ENCODE measurements at places on chromosomes 6 and 20.

GRCh38 chr6:109743739-109744138 is 52.6 kb downstream of the FIG4 start:
- DNase-seq: peak; percentile 15

DNA sequence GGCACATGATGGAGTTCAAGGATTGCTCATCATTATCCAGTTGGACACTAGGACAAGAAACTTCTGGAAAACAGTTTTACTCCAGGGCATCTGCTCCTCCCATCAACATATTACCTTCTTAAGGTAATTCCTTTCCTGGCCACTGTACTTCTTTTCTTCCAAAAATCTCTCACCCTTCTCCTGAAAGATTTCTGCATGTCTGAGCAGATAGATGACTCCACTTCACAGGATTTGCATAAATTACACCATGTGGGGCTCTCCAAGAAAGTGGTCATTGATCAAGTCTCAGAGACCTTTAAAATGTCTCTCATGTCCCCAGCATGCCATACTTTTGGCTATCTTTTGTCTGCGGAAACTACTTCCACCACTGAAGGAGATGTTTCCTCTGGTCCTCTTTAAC is 103.2 kb upstream of the TNFAIP3 start:
- DNase-seq: no peak

- DNase-seq: no peak
Measured at GRCh38 chr20:8428988-8429387, 296.9 kb downstream of the PLCB1 start.

DNA sequence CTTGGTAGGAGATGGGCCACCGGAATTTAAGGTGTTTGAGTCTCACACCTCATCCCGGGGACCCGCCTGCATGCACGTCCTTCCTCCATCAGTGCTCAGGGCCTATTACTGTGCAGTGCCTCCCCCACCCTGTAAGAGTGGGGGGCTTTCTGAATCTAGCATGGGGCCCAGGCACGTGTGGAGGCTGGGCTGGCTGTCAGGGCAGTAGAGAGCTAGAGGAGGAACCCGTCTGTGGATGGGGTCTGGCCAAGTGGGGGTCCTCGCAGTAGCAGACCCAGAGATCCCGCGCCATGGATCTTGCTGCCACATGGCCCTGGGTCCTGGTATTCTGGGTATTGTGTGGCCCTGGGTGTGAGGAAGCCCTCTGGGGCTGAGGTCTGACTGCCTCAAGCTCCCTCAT is 42.9 kb downstream of the SRC start:
- DNase-seq: no peak

- no peak for DNase-seq
Measured at GRCh38 chr6:36135053-36135731, 4.9 kb downstream of the MAPK13 start.

- no peak for DNase-seq
Measured at GRCh38 chr6:166330612-166331011, 11.7 kb downstream of the SFT2D1 start.

DNA sequence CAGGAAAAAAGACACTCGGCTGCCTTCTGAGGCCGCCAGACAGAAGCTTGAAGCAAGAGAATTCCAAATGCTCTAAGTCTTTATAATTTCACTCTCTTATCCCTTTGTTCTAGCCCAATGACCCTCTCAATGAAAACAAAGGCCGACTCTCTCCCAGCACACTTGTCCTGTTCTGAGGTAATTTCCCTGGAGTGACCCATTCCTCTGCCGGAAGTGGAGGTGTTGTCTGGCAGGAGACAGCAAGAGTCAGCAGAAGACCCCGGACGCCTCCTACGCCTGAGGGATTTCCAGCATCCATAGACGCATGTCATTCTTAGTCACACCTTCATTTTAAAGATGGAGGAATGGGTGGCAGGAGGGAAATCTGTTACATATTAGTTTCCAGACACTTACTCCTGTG is 110.3 kb downstream of the SOD2 start:
- no peak for DNase-seq

- peak; percentile 91 for DNase-seq
Measured at GRCh38 chr6:20811109-20811761, 277.0 kb downstream of the CDKAL1 start.

- DNase-seq: no peak
Measured at GRCh38 chr6:3654898-3655297, 96.6 kb downstream of the PXDC1 start.

DNA sequence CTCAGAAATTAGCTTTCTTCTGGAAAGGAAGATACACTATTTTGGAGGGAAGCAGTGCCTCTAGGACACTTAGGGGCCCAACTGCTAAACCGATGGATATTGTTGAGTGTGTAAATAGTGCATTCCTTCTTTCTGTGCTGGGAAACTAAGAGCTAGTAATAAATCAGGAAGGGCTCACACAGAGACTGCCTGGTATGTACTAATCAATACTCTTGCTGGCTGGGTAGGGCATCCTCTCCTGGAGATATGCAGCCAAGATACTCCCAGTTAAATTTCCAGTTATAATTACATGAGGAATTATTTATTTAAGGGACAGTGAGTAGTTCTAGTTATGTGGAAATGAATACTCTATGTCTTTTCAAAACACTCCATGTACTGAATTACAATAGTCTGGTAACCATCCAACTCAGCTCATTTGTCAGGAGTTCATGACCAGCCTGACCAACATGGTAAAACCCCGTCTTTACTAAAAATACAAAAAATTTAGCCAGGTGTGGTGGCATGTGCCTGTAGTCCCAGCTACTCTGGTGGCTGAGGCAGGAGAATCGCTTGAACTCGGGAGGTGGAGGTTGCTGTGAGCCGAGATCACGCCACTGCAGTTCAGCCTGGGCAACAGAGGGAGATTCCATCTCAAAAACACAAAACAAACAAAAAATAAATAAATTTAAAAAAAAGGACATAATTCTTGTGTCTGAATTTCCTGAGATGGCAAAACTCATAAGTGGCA is 100.0 kb downstream of the OR2B2 start:
- no peak for DNase-seq

GRCh38 chr6:111784433-111784832 is 88.8 kb downstream of the FYN start:
- DNase-seq: no peak

DNA sequence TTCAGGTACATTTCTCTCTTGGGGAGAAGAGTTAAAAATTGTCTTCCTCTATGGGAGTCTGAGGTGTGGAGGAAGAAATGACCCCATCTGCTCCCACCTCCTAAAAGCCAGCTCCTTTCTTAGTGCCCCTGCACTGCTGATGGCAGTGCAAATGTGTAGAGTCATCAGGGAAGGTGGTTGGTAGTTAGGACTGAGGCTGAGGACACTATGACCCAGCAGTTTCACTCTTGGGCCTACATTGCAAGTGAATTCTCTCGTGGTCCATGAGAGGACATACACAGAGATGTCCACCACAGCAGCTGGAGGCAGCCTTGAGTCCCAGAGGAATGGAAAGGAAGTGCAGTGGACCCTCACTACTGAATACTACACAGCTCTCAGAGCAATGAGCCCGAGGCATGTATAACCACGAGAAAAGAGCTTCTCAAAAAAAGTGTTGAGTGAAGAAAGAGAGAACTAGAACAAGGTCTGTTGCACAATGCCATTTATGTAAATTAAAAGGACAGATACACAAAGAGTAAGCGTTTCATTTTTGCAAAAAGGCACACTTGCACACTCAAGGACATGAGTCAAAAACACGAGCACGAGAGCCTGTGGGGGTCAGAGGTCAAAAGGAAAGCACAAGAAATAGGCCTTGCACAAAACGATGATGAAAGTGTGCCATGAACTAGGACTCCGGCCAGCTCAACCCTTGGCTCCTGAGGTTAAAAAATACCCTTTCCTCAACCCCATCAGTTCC is 308.2 kb upstream of the PRND start:
- no peak for DNase-seq

DNA sequence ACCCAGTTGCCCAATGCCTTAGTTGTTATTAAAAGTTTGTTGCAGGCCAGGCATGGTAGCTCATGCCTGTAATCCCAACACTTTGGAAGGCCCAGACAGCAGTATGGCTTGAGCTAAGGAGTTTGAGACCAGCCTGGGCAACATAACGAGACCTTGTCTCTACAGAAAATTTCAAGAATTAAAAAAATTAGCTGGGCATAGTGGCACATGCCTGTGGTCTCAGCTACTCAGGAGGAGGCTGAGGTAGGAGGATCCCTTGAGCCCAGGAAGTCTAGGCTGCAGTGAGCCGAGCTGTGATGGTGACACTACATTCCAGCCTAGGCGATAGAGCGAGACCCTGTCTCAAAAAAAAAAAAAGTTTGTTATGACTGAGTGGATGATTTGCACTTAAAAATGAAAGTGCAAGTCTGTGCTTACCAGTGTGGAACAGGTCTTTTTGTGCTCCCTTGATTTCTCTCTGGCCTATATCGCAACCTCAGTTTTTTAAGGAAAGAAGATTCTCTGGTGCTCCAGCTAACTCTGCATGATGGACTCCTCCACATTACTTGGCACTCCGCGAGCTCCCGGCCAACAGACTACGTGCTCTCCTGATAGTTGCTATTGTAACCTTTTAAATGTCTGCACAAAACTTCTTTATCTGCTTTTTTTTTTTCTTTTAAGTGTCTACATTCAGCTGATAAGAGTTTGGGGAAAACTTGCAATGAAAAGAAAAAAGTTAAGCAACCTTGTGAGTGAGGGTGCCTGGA is 22.1 kb downstream of the ZKSCAN3 start:
- no peak for DNase-seq

DNA sequence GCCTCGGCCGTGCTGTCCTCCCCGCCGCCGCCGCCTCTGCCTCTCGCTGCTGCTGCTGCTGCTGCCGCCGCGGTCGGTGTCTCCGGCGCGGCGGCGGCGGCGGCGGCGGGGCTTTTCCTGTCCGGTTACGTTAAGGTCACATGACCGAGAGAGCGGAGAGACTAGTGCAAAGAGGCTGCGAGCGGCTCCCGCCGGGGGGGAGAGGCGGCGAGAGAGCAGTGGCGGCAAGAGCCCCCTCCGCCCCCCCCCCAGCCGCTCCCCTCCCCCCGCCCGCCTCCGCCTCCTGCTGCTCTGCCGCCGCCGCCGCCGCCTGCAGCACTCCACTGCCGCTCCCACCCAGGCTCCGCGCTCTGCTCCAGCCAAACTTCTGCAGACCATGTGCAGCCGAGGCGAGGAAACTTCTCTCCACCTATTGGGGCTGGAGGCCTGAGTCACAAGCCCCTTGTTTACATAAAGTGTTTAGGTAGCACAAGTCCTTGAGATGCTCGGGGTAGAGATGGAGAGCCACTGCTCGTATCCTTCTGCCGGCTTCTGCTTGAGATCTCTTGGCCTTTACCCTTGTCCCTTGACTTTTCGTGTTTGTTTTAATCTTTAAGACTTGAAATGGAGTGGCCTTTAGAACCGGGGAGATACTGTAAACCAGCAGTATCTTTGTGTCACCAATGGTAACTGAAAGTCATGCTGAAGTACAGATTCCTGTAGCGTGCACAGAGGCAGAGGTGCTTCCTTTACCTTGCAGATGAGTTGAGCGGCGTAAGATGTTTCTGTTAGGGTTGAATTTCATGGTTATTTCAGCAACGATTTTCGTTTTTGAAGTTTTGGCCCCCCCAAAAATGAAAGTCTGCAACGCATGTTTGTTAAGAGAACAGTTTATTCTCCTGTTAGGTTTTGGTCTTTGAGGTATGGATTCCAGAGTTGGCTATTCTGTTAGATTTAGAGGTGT is at the start of gene ZBTB2:
Gene ZBTB2, minus strand, starts transcription at position 89 of the 943 bp plus-strand sequence. CDS start 17,922 bp downstream, outside the sequence.
- DNase-seq: peak; percentile 75

- DNase-seq: no peak
Measured at GRCh38 chr6:20098267-20098876, 113.9 kb downstream of the MBOAT1 start.

DNA sequence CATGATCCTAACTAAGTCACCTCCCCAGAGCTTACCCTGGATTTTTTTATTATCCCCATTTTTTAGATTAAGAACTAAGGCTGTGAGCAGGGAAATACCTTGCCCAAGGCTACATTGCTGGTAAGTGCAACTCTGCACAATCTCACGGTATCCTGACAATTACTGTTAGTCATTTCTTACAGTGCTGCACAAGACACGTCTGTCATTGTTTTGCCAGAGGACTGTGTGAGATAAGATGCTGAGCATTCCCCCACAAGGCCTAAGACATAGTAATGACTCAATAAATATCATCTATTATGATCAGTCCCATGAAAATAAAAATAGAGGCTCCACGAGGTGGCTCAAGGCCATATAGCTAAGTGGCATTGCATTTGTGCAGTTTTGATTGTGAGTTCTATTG is 21.0 kb downstream of the PFDN4 start:
- no peak for DNase-seq

DNA sequence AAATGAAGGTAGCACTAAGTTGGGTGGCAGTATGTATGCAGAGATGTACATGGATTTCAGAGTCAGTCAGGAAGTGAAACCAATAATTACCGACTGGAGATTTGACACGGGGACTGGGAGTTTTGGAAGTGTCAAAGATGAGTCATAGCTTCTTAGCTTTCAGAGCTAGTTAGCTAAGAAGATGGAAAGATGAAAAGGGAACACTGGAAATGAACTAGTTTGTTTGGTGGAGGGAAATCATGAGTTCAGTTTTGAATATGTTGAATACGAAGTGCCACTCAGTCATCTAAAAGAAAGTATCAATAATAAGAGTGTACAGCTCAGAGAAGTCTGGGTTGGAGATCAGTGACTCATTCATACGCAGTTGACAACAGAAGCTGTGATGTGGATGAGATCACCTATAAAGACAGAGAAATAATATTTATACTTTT is 7.5 kb downstream of the ESF1 start:
- DNase-seq: no peak

DNA sequence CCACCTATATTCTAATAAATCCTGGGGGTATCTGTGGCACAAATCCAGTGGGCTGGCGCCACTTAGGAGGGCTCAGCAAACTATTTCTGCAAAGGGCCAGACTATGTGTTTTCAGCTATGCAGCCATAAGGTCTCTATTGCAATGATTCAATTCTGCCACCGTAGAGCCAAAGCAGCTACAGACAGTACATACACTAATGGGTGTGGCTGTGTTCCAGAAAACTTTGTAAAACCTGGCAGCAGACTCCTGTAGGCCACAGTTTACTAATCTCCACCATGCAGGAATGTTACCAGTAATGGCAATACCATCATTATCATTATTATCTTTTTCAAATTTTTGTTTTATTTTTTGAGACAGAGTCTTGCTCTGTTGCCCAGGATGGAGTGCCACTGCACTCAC is 65.7 kb downstream of the SULF2 start:
- no peak for DNase-seq

DNA sequence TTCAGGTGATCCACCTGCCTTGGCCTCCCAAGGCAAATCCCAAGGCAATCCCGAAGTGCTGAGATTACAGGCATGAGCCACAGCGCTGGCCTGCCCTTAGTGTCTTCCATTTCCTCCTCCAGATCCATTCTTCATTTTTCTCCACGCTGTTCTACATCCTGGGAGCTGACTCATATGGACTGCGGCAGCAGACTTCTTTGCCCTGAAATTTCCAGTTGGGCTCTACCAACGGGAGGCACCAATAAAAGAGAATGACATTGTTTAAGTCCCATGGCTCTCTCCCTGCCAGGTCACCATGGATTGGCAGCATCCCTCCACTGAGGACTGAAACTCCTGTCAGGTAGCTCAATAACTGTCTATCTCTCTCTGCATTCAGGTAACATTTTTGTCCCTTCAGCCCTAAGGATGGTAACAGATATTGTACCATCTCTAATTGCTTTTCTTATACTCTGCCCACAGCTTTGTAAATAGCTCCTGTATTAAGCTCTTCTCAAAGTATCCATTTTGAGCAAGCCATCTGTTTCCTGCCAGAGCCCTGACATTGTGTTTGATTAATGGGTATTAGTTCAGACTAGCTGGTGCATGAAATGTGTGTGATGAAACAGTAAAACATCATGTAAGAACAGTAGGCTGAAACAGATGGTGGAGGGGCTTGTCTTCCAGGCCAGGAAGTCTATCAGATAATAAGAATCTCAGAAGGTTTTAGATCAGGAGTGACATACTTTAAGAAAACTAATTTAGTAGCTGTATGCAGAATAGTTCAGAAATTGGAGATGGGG is 3.6 kb downstream of the TBCC start:
- DNase-seq: no peak

GRCh38 chr20:19283490-19284025 is 71.1 kb downstream of the SLC24A3 start:
- DNase-seq: no peak

Measured in AG04450 (cell line).